ENCODE measurements at places on chromosomes 12 and 14.

- DNase-seq: peak; percentile 19
Observed at GRCh38 chr14:105411017-105411941, 8.3 kb upstream of the MTA1 start.

DNA sequence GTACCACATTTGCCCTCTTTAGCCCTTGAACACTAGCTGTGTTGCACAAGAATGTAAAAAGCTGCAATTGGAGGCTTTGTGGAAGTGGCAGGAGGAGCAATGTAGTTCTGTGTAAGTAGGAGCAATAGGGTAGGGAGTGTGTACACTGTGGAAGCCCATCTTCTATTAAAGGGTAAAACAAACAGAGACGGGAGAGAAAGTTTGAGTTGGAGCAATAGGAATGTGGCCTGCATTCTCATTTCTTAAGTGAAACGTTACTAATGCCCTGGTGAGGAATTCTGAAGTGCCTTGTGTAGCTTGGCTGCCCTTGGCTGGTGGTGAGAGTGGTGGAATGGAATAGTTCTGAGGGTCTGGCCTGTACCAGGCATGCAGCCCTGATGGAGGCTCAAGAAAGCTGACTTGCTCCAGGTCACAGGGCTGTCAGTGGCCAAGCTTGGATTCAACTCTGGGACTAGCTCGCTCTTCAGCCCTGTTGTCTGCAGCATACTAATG, 38.8 kb upstream of the ATP23 start:
- DNase-seq: no peak

DNA sequence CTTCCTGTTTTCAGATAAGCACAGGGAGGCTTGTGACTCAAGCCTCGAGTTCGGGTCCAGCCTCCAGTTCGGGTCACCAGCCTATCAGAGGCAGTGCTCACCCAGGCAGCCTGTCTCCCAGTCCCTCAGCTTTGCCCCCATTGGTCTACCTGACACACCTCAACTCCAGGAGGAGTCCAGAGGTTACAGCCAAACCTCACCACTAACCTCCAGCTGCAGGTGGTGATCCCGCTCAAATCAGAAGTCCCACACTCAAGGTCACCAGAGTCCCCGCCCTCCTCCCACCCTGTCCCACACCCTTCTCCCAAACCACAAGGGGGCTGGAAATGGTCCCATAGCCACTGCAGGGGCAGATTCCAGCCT, 42.1 kb downstream of the KDM2B start:
- DNase-seq: peak; percentile 26

DNA sequence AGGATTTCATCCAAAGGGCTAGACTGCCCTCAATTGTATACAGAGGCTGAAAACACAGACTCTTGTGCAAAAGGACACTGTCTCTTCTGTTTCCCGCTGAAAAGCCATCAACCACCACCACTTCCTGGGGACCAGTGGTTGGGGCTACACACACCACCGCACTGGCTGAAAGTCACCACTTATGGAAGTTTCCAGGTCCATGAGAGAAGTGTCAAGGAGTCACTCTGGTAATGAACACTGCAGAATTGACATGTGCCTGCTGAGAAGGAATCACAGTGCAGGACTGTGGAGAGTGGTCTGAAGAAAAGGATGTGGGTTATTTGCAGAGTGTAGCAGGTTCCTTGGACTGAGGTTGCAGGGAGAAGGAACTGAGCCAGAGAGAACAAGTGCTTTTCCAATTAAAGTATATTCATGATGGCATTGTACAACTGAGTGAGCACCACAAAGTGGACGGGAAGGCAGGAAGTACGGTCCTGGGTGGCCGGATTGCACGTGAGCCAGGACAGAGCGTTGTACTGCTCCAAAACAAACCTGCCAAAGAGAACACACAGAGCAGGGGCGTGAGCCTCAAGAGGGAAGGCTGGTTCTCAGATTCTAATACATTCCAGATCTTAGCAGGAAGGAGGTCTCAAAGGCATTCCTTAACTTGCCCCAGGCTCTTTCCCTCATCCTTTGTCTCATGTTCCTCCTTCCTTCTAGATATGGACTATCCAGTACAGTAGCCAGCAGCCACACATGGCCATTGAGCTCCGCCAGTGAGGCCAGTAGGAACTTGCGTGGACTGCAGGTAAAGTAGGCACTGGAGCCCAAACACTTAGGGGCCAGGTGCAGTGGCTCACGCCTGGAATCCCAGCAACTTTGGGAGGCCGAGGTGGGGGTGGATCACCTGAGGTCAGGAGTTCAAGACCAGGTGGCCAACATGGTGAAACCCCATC, 316.4 kb downstream of the MED13L start:
- DNase-seq: no peak

- DNase-seq: peak; percentile 83
Observed at GRCh38 chr14:24741871-24742270, 107.9 kb upstream of the GZMB start.

GRCh38 chr12:10111451-10111850, 12.7 kb upstream of the CLEC1A start:
- no peak for DNase-seq

- DNase-seq: no peak
Observed at GRCh38 chr14:41360126-41360525, 246.6 kb upstream of the LRFN5 start.

DNA sequence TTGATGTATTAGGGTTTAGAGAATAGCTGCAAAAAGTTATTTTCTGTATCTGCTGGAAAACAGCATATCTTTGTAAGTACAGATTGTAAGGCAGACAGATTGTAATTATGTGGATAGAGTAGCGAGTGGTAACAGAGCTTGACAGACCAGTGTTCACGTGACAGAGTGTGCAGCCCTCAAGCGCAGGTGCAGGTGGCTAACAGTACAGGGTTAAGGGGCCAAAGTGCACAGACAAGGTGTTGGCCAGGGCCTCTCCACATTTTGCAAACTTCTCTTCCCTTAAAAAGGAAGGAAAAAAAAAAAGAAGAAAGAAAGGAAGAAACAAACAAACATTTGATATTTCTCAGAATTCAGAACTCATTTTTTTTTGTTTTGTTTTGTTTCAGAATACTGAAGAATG, 25.2 kb upstream of the KLHL42 start:
- no peak for DNase-seq

GRCh38 chr14:101442451-101442850, 118.8 kb upstream of the DIO3 start:
- peak; percentile 28 for DNase-seq

- DNase-seq: peak; percentile 30
Observed at GRCh38 chr14:105249182-105250007, 1.1 kb downstream of the BTBD6 start.

DNA sequence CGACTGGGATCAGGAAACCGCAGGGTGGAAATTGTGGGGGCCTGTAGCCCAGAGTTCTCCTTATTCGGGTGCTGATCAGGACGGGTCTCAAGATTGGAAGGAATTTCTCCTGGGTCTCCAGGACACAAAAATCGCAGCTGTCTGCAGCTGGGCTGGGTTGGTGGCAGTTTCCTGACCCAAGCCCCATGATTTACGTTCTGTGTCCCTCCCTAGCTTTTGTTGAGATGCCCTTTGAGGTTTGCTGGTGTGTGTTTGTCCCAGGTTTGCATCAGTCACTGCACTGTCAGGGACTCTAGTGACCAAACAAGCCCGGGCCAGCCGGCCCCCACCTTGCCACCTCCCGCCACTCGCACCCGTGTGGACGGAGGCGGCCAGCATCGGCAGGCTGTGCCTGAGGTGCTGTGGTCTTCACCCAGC, 89.5 kb downstream of the FBXL14 start:
- no peak for DNase-seq

- DNase-seq: no peak
Observed at GRCh38 chr12:13976880-13977279, 4.5 kb downstream of the GRIN2B start.

DNA sequence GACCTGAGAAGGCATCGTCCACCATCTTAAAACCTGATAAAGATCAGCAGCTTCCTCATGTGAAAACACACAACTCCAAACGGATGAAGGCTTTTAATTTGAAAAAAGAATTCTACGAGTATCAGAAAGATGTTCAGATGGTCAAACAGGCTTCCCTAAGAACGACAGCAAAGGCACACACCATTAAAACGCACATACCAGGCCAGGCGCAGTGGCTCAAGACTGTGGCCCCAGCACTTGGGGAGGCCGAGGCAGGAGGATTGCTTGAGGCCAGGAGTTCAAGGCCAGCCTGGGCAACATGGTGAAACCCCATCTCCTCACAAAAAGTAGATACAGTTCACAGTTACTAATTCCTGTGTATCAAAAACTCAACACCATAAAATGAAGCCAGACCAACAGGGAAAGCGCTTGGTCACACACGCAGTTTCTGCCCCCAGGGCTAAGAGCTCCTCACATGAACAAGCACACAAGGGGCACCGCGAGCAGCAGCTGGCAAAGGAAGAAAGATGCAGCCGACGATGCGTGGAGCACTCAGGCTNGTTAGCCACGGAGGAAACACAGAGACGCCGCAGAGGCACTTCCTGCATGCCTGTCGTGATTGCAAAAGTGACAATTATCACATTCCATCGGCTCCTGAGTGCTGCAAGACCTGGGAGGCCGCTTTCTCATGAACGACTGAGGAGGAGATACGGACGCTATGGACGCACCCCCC, 78.0 kb downstream of the NOC4L start:
- peak; percentile 4 for DNase-seq

- no peak for DNase-seq
Observed at GRCh38 chr12:5794156-5794555, 150.9 kb downstream of the ANO2 start.

DNA sequence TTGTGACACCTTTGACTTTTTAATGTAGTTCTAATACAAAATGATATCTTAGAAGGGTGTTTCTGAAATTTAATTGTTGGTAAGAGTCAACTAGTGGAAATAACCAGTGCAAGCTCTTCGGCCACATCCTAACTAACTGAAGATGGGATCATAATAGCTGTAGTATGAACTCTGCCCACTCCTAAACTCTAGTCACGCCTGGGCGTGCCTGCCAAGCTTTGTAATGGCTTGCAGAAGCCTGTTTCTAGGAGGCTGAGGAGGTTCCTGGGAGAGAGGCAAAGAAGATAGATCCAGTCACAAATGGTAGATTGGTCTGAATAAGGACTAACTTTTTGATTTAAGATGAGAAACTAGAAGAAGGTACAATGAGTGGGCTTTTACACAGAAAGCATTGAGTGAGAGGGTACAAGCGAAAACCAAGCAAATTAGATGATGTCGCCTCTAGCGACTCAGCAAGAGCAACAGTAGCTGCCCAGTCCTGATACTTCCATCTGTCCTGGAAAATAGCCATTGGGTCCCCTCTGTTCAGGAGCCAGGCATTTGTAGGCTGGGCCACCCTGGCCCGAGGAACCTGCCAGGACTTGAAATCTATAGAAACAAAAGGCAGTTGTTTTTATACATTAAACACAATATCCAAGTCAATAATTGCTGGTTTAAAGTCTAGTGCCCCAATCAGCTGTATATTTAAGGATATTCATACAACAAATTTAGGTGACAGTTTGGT, 148.8 kb downstream of the SLC38A4 start:
- no peak for DNase-seq

- peak; percentile 82 for DNase-seq
Observed at GRCh38 chr14:103801459-103801858, 45.9 kb downstream of the PPP1R13B start.

DNA sequence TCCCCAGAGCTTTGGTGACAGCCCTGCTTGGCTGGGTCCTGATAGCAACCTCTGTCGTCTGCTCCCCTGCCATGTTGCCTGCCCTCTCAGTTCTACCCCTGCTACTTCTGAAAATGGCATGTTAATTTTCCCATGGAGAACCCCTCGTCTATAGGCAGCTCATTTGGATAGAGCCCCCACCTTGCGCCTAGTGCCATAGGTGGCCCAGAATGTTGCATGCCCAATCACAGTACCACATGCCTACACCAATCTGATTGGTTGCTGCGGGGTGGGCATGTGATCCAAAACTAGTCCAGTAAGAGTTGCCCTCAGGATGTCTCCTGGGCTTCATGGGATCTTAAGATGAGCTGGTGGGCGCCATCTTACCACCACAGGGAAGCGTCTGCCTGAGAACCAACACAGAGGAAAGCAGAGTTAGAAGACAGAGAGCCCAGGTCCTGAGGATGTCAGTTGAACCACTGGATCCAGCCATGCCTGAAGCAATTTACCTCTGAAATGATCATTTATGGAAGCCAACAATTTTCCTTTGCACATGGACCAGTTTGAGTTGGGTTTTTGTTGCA, 85.7 kb downstream of the PAPOLA start:
- no peak for DNase-seq

- no peak for DNase-seq
Observed at GRCh38 chr14:103695296-103696069, 19.8 kb downstream of the XRCC3 start.

GRCh38 chr14:40003773-40004172, 571.5 kb upstream of the FBXO33 start:
- no peak for DNase-seq

GRCh38 chr12:7498809-7499208, 4.8 kb downstream of the CD163 start:
- peak; percentile 68 for DNase-seq

GRCh38 chr14:103141117-103141796, 18.0 kb downstream of the TNFAIP2 start:
- DNase-seq: peak; percentile 54

DNA sequence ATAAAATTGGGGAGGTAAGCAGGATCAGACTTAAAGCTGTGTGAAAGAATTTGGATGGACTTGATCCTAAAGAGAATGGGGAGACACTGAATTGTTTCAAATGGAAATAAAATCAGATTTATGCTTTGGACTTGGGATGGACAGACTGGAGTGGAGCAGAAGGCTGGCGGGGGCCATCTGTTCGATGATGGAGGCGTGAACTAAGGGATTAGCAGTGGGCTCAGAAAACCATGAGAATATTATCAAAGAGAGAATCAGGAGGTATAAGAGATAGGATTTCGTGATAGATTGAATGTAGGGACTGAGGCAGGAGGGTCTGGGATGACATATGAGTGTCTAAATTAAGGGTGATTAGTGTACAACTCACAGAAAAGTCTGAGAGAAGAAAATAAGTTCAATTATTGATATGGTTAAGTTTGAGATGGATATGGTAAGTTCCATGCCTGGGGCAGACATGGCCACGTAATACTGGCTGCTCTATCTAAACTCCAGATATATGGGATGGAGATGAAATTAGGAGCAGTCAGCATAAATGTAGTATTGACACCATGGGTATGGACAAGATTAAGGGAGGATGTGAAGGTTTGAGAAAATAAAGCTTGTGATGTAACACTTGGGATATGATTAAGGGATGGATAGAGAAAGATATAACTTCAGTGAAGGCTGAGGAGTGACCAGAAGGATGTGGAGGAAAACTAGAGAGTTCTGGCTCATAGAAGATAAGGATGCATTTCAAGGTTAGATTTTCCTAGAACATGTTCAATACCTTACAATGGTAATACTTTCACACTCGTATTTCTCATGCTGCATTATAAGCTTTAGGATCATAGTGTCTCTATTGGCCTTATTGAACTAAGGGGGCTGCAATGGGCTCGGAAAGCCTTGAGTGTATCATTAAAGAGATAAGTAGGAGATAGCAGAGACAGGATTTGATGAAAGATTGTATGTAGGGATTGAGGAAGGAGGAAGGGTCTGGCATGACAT, 1.0 kb upstream of the TSSK4 start:
- DNase-seq: no peak

Data from amniotic epithelial cell (primary cell).